ENCODE measurements at places on chromosomes 11 and 22. TPM values are rescaled to one million over a fixed set of nuclear protein-coding genes. Genes with fewer than 3 reads are reported as not detected.

The CALCA gene
- total RNA-seq, result not detected

The MYO18B gene
- 0.14 TPM for total RNA-seq

The UCP3 gene
- 0.32 TPM for total RNA-seq

The PGA5 gene
- not detected for total RNA-seq

The VSIG2 gene
- 0.20 TPM for total RNA-seq

The LRRC74B gene
- not detected for total RNA-seq

The SMTNL1 gene
- not detected for total RNA-seq

The LMNTD2 gene
- total RNA-seq, result 5.2 TPM

The OR51I1 gene
- not detected for total RNA-seq

The FGF19 gene
- total RNA-seq, result 0.10 TPM

The APOA4 gene
- total RNA-seq, result not detected

The NPTXR gene
- total RNA-seq, result 1.4 TPM

The CRYBA4 gene
- not detected for total RNA-seq

The TMPRSS13 gene
- total RNA-seq, result 0.15 TPM

The CD3D gene
- total RNA-seq, result 285 TPM

The CSNK2A3 gene
- 1.8 TPM for total RNA-seq

The MMP13 gene
- total RNA-seq, result not detected

The CD3E gene
- 377 TPM for total RNA-seq

The KCNK4 gene
- total RNA-seq, result 0.41 TPM

The BAIAP2L2 gene
- 1.2 TPM for total RNA-seq

The LRRC56 gene
- 1.0 TPM for total RNA-seq

The SHISAL1 gene
- total RNA-seq, result not detected

The SLC22A8 gene
- total RNA-seq, result not detected

The ALDH3B1 gene
- not detected for total RNA-seq
